Stimulated activated CD8-positive, alpha-beta memory T cell treated with anti-CD3 and anti-CD28 coated beads, Interleukin-4, amount 100 ng/mL, for 1 hour (primary cell): ENCODE measurements at places on chromosomes 7 and 10.
A peak's percentile ranks its signal among the peaks of the same experiment; 100 is the strongest.

DNA sequence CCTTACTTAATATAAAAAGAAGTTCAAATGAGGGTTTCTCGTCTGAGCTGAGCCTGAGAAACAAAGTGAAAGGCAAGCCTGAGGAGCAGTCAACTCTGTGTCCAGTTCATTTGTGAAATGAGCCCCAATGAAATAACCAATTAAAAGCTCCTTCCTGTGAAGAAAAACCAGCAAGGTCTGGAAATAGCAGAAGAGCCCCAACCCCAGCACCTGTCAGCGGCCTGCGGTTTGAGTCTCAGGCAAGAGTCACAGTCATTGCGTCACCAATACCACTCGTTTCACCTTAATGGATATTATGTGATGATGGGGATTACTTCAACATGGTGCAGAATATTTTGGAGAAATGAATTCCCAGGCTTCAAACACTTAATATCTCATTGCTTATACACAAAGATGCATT lies 211.3 kb upstream of the DPP6 start:
- DNase-seq: no peak

GRCh38 chr7:30713392-30713791 lies 31.1 kb upstream of the CRHR2 start:
- no peak for DNase-seq

GRCh38 chr10:77846718-77847311 lies 79.7 kb downstream of the DLG5 start:
- DNase-seq: peak; percentile 29

- no peak for DNase-seq
Measured at GRCh38 chr10:73894245-73894971, 16.5 kb upstream of the PLAU start.

DNA sequence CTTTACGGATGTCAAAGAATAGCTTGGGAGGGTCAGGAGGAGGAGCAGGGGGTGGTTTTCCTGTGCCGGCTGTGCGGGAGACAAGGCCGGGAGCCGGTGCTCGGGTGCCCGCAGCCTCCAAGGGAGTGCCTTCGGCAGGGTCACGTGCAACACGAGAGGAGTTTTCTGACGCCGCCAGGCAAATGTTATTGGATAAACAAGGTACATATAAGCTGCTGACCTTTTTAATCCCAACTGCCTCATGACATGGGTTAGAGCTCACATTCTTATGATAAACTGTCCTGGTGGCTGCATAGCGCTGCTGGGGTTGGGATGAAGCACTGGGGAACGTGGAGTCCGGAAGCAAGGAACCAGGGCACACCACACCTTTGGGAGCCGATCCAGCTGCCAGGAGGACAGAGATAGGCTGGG lies 124.8 kb upstream of the PDLIM1 start:
- DNase-seq: no peak

DNA sequence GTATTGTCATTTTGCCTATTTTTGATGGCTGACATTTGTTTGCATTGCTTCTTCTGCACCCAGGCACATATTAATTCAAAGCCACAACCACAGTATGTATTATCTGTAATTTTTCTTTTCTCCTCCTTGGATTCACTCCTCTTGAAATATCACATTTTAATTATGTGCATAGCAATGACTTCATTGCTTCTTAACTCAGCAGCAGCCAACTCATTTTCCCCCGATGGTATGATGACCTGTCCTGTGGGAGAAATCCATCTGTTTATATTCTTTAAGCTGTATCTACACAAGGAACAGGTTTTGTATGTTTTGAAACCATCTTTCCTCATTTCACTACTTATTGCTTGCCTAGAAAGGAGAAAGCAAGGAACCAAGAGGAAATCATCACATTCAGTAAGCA lies 588.8 kb downstream of the INHBA start:
- no peak for DNase-seq

DNA sequence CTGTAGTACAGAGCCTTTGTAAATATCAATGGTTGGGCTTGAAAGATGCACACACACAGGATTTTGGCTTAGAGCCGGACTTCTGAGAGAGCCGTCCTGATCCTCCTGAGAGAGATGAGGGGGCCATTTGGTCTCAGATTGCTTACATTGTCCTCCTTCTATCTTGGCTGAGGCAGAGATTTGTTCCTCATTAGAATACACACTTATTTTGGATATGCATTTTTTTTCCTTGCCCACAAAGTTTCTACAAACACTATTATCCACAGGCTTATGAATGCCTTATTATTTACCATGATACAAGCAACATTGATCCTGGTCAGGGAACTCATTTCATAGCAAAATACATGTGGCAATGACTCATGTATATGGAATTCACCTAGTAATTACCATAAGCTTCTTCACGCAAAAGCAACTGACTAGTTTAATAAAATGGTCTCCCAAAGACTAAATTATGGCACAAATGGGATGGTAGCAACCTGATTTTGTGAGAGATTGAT lies 175.3 kb downstream of the MDFIC start:
- no peak for DNase-seq

DNA sequence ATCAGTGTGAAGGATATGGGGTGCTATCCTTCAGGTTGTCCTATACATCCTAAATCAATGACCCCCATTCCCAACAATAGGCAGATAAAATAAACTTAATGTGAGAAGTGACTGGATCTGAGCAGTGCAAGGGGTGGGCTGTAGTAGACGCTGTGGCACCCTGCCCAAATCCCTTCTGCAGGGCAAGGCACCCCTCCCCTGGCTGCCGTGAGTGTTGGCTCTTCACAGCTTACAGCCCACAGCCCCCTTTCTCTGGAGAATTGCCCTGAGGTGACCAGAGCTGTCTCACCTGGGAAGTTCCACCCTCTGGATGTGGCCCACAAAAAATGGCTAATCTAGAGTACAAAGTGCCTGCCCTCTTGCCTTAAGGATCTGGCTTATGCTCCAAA lies 25.8 kb upstream of the PPIF start:
- DNase-seq: no peak

- DNase-seq: no peak
Measured at GRCh38 chr10:129387258-129387525, 79.8 kb upstream of the MGMT start.

DNA sequence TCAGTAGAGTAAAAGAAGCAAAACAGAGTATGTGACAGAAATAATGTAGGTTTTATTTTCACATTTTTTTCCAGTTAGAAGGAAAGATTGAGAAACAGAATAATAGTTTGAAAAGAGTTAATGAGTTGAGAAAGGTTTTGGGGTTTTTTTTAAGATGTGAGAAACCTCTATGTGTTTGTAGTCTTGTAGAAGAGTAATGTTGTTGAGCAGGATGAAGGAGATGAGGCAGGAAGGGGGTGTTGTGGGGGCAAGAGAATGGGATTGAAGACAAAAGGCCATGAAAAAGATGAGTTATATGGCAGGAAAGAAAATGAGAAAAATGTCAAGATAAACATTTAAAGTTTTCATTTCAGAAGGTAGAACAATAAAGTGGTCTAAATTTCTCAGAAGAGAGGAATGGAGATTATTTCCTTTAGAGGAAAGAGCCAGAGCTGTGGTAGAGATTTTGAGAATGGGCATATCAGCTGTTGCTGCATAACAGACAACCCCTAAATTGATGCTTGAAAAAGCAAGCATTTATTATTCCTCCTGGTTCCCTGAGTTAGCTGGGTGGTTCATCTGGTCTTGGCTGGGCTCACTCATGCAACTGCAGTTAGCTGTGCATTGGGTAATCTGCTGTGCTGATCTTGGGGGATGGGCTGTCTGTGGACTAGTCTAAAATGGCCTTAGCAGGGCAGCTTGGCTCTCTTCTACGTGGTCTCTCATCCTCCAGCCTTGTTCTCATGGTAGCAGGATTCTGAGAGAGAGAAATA lies 27.1 kb downstream of the PCGF5 start:
- no peak for DNase-seq

- DNase-seq: no peak
Measured at GRCh38 chr7:81162771-81163525, 244.1 kb upstream of the SEMA3C start.

GRCh38 chr7:85014936-85015660 lies 171.8 kb downstream of the SEMA3D start:
- no peak for DNase-seq

GRCh38 chr7:108054537-108054936 lies 51.6 kb upstream of the LAMB1 start:
- DNase-seq: no peak

DNA sequence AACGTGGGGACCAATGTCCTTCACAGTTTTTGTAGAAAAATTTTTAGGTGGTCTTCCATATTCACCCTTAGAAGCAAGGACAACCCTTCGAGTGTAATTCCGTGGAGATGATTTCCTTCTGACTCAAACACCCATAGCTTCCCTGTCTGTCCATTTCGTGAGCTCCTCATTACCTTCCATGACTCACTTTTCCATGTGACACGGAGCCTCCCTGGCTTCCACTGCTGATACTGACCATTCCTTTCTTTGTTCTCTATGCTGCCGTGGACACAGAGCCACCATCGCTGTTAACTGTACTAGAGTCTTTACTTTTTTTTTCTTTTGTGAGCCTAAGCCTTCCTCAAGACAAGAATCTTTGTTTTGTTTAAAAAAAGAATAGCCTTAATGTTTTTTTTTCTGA lies 12.5 kb upstream of the ARMS2 start:
- DNase-seq: no peak

GRCh38 chr7:1227814-1228544 lies 4.7 kb upstream of the UNCX start:
- no peak for DNase-seq
